Activated CD8-positive, alpha-beta memory T cell treated with anti-CD3 and anti-CD28 coated beads for 24 hours (primary cell): ENCODE measurements at places on chromosomes 5 and 9.

- no peak for DNase-seq
These were observed 394.6 kb upstream of the ARRDC3 start for GRCh38 chr5:91777671-91778070.

GRCh38 chr5:100659080-100659795 is 124.1 kb downstream of the FAM174A start:
- no peak for DNase-seq

DNA sequence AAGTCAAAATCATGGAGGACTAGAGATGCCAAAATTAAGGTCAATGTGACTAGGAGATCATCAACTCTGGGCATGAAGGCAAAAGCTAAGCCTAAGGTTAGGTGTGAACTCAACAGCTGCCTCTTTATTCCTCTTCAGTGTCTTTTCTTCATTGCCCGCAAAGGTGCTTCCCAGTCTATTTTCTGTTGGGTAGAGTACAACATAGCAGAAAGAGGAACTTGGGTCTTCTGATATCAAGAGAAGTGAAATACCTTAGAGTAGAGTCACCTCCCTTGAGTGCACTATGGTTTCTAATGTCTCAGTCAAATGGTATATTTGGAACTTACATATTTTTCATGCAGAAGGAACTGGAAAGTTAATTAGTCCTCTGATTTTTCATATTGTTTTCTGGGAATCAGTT is 122.5 kb upstream of the GRIN3A start:
- DNase-seq, result no peak

DNA sequence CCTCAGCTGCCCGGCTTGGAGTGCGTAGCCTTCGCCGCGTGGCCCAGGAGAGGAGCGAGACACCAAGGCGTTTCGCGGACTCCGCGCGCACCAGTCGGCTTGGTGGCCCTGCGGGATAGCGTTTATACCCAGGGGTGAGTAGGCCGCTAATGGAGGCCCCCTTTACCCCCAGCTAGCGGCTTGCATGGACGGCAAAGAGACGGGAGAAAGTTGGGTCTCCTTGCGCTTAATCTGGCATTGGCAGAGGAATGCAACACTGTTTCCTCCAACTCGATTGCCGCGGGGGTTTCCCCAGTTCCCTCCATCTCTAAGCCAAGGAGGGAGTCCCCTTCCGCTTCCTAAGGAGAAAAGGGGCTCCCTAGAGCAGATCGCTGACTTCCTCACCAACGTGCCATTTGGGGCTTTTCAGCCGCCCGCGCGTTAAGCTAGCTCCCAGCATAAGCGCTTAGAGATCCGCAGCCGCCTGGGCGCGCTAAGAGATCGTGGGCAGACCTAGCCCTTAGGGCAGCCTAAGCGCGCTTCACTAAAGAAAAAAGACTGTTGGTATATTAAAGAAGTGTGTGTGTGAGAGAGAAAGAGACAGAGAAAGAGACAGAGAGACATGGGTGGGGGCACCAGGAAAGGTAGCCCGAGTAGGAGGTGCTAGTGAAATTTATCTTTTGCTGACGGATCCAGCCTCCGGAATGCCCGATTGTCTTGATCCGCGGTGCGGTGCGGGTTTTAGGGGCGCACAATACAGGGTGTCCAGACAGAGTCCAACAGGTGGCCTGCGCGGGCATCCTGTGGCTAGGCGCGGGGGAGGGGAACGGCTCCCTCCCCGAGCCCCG is 597.9 kb upstream of the SGCD start:
- DNase-seq, result peak; percentile 56

GRCh38 chr9:68969538-68969937 is 44.4 kb downstream of the PRKACG start:
- no peak for DNase-seq
